ENCODE measurements at places on chromosomes 12 and 14. TPM values are rescaled to one million over a fixed set of nuclear protein-coding genes. Genes with fewer than 3 reads are reported as not detected.

The ADCY4 gene
- total RNA-seq = 1.9 TPM

The HNF1A gene
- total RNA-seq = not detected

The STXBP6 gene
- 6.9 TPM for total RNA-seq

The CMKLR1 gene
- total RNA-seq = 4.4 TPM

The CCDC38 gene
- 0.05 TPM for total RNA-seq

Data from thymus (tissue), 14 donors.